ENCODE measurements at places on chromosomes 7 and 10.

DNA sequence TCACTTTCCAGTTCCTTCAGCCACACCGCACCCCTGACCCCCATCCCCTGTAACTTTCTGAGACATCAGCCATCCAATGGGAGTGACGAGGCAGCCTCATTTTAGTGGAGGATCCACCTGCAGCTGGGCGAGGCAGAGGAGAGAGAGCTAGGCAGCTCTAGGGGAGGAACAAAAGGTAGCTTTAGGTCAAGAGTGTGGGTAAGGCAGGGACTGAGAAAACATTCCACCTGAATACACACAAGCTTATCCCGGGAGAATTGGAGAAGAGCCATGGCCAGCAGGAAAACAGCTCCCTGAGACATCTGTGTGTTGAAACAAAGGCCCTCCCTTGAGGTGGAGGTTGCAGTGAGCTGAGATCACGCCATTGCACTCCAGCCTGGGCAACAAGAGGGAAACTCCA lies 6.7 kb upstream of the KLRG2 start:
- peak; percentile 62 for DNase-seq

- peak; percentile 85 for DNase-seq
Measured at GRCh38 chr10:49150426-49150825, 16.6 kb upstream of the FAM170B start.

DNA sequence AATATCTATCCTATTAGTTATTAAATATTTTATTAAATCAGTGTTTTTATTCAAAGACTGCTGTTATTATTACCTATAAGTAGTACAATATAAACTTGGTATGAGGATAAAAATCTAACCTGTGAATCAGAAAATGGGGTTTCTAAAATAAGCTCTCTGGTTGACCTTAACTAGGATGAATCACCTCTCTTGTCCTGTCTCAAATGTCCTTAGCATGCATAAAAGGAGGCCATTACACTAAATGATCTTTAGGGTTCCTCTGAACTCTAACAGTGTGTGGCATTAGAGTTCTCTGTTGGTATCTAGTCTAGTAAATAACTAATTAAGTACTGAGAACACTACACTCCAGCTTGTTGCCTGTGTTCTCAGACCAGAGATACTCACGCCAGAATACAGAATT lies 143.1 kb upstream of the LRRTM3 start:
- DNase-seq, result no peak

GRCh38 chr7:93723424-93724124 lies 149.1 kb upstream of the CALCR start:
- DNase-seq, result no peak

DNA sequence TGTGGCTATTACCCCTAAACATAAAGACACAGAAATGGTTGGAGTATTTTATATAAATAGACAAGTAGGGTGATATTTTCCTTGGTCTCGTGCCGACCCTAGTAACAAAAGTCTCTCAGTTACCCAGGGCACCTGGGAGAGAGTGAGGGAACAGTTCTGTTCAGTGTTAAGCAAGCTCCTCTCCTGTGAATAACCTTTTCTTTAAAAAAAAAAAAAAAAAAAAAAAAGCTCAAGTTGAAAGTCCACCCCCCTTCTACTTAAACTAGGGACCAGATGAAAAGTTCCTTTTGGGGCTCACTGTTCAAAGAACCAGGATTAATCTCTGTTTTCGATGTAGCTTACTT lies 636.9 kb upstream of the GALNT17 start:
- DNase-seq, result no peak

DNA sequence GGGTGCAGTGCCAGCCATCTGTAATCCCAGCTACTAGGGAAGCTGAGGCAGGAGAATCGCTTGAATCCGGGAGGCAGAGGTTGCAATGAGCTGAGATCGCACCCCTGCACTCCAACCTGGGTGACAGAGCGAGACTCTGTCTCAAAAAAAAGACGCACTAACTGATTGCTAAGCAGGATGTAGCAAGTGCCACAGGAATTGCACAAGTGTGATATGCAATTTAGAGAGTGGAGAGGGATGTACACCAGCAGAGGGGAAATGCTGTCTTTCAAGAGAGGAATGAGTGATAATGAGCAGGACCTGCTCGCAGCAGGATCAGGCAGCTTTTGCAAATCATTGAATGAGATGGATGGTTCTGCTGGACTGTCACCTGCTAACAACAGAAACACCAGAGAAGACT lies 13.3 kb upstream of the SLC16A12 start:
- DNase-seq, result no peak

- no peak for DNase-seq
Measured at GRCh38 chr7:26008428-26008827, 143.6 kb upstream of the NFE2L3 start.

DNA sequence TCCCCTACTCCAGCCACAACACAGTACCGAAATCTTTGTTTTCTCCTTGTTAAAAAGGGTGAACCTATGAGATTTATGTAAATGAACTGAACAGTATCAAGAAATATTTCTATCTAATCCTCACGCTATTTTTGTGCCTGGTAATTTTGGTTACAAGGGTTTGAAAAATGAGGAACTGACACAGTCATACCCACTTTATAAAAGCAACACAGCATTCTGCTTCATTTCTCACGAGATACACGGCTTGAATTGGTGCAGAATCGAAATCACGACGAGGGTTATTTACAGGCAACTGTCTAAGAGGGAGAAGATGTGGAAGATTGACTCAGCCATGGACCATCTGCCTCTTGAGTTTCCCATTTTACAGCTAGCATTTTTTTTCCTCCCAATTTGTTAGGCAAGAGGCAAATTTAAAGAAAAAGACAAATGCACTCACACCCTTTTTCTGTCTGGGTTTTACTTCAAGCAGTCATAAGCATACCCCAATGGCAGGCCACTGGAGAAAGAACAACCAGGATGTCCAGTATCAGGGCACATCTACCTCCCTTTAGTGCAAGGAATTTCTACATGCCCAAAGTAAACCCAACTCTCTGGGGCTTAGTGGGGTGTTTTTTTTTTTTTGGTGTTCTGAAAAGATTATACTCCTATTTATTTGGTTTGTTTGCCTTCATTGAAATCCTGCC lies 108.1 kb downstream of the ITGB8 start:
- no peak for DNase-seq

DNA sequence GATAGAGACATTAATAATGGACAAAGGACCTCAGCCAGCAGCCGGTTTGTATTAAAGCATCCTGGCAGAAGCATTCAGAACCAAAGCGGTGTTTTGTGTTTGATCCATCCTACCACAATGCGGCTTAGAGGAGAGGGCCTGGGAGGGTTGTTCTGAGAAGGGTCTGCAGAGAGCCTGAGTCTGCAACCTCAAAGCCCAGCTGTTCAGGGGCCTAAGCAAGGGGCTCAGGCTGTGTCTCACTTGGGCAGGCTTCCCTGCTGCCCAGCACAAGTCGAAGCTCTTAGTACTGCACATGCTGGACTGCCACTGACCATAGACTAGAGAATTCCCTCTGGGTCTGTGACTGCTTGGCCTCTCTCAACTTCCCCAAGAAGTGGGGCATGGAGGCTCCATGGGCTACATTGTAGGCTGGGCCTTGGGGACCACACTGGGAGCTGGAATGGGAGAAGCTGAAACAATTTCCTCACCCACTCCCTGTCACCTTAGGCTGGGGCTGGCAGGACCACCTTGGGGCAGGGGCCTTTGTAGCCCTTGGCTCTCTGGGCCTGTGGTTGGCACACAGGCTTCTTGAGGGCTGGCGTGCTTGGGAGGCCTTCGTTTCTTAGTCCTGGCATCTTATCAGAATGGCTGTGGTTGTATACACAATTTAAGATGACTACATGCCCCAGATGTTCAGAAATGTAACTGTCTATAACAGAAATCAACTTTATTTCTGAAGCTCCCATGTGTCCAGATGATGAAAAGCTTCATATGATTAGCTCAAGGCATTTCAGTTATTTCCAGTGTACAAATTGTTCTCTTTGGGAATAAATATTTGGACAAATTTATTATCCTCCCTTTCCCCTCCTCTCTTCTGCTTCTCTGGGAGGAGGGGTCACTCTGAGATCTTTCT lies 44.5 kb downstream of the LRRC18 start:
- no peak for DNase-seq

GRCh38 chr7:143345428-143345900 lies 17.0 kb downstream of the FAM131B start:
- DNase-seq, result peak; percentile 14

GRCh38 chr7:107446988-107447387 lies 22.9 kb upstream of the GPR22 start:
- no peak for DNase-seq

DNA sequence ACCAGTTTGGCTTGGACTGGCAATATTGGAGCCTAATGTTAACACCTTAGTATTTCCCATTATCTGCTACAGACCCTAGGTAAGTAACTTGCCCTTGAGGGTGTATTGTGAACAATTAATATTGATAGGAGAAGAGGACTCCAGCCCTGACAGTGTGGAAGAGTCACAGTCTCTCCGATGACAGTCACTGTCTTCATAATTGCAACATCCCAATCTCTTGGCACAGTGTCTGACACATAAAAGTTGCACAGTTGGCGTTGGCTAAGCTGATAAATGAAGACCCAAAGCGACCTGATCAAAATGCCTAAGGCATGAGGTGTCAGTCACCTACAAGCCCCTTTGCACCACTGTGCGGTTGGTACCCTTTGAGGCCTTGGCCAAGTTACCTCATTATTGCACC lies 154.7 kb upstream of the AOAH start:
- DNase-seq, result no peak

DNA sequence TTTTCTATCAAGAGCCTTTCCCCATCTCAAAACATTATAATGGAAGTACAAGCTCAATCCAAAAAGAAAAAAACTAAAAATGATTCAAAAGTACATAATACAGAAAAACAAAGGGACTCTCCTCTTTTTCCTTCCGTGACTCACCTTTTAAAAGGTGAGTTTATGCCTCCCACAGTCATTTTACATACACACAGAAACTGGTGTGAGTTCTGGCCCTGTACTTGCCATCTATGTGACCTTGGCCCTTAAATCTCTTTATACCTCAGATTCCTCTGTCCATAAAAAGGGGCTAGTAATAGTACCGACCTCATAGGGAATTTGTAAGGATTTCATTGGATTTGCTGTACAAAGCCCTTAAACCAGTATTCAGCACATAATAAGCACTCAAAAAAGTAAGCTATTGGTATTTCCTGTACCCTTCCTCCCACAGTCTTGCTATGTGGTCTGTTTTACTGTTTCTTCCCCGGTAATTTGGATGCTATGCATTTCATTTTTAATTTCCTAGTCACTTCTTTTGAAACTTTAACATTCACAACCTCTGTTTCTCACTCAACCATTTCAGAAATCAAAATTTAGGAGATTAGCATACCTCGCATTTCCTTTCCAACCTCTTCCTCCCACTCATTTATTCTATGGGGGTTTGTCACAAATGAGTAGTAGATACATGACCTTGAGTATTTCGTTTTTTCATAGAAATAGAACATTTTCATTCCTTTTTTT lies 39.0 kb downstream of the STK17A start:
- no peak for DNase-seq

GRCh38 chr10:87852089-87852488 lies 11.2 kb downstream of the KLLN start:
- DNase-seq, result no peak

DNA sequence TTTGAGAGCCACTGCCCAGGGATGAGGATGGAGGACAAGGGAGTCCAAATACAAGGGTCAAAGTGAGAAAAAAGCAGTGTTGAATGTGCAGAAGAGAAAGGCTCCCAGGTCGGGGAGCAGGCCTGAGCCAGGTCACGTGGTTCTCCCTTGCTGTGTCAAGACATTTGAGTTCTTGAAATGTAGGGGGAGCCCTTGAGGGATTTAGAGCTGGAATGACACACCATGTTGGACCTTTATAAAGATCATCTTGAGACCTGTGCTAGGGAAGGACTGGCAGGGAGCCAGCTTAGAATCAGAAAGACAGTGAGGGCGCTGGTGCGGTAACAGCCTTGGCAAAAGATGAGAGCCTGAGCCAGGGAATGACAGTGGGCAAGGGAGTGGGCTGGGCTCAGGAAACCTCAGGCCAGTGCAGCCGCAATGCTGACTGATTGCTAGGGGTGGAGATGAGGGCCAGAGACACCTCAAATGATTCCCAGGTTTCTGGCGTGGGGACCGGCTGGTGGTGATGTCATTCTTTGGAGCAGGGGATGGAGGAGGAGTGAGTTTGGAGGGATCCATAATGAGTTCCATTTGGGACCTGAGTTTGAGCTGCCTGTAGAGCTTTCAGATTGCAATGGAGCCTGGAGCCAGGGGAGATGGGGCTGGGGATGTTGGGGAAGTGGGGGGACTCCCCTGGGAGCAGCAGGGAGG lies 120.1 kb downstream of the PTPN20 start:
- no peak for DNase-seq

DNA sequence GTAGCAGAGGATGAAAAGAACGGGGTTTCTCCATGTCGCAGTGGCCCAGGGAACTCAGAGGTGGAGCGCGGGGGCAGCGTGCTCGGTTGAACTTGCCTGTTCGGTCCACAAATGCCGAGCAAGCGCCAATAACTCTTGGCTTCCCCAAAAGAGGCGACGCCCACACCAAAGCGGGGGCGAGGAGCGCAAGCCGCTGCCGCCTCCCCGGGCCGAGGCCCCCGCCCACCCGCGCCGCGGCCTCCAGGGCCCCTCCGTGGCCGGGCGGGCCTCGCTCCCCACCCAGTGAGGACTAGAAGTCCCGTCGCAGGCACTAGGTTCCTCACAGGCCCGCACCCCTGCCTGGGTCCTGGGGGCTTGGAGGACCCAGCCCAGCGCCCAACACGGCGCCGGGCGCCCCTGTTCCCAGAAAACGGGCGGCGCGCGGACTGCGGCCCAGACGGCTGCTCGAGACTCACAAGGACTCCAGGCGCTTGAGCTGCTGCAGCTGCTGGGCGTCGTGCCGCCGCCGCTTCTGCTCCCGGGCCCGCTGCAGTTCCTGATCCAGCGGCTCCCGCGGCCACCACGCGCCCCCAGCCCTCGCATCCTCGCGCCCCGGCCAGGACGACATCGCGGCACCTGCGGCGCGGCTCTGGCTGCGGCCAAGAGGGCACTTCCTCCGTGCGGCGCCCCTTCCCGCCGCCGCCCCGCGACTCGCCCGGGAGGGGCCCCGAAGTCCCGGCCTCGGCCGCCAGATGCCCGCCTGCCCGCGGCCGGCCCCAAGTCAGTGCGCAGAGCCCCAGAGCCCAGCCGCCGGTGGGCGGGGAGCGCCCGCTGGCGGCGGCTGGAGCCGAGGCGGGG lies 14.6 kb upstream of the FKBP9 start:
- DNase-seq, result peak; percentile 87

- no peak for DNase-seq
Measured at GRCh38 chr7:111210996-111211395, 120.1 kb downstream of the LRRN3 start.

GRCh38 chr7:36036590-36036989 lies 116.5 kb upstream of the EEPD1 start:
- DNase-seq, result no peak

GRCh38 chr10:59129867-59130266 lies 46.6 kb upstream of the PHYHIPL start:
- no peak for DNase-seq

- no peak for DNase-seq
Measured at GRCh38 chr7:82384779-82385178, 58.8 kb downstream of the CACNA2D1 start.

DNA sequence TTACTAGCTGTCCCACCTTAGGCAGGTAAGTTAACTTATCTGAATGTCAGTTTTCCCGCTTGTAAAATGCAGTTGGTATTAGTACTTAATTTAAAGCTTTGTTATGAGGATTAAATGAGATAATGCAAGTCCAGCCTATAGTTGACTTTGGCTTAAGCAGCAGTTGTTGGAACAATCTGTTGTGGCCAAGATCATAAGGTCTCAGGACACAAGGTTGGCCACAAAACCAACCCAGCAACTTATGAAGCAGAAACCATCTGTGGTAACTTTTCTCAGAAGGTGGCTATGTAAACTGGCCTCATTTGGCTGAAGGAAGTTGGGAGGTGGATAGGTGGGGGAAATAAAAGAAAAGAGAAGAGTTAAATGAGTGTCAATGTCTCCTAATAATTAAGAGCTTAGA lies 29.4 kb downstream of the ENTPD1 start:
- no peak for DNase-seq

- no peak for DNase-seq
Measured at GRCh38 chr7:108627476-108628051, 57.9 kb downstream of the DNAJB9 start.
